Thoracic aorta (tissue), 2 donors: ENCODE measurements at places on chromosomes 4 and X. TPM values are rescaled to one million over a fixed set of nuclear protein-coding genes. Genes with fewer than 3 reads are reported as not detected.

Gene PRDM8
- total RNA-seq = 2.7 TPM

DNA sequence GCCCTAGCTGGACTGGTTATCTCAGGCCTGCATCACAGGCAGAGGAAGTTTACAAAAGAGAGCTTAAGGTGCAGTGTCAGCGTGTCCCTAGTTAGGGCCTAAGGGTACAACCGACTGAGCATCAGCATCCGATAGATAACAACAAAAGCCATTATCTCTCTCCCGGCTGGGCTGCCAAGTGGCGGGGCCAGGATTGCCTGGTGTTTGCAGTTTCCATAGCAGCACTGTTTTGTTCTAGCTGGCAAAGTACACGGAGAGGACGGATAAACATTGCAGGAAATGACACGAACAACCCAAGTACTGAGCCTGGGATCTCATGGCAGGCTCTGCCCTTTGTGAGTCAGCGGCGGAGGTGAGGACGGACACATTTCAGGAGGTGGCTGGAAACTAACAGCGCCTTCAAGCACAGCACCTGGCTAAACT is 104.7 kb upstream of the NOCT start:
- H3K27ac ChIP-seq = no peak overlapping the region
- peak; percentile 25 for DNase-seq
- H3K27me3 ChIP-seq = no peaks in the 10 kb centered on the region
- H3K4me1 ChIP-seq = no peaks in the 10 kb centered on the region
- peak overlapping the region; percentile 36 for H3K4me3 ChIP-seq

DNA sequence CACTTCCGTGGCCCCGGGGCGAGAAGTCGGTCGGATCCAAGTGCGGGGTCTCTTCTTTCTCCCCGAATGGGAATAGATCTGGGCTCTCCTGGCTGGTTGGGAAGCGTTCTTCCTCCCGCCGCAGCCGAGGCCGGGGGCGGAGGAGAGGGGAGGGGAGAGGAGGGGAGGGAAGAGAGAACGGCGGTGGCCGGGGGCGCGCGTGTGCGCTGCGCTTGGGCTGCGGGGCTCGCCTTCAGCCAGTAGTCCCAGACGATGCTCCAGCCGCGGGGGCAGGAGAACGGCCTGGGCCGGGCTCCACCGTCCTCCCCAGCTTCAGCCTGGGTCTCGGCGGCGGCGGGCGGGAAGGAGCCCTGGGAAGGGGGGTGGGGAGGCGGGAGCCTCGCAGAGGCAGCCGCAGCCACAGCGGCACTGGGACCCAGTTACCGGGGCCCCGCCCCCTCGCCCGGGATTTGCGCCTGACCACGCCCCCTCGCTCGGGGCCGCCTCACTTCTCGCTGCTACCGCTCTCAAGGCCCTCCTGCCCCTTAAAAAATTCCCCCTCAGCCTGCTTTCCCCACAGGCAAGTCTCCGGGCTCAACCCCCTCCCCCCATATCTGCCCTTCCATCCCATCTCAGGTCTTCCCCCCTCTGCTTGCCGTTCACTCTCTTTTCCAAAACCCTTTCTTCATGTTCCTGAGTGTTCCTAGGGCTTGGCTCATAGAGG is at the start of gene FGD1:
Gene FGD1 (minus strand): TSS at position 421 of the 703 bp plus-strand sequence. CDS start 802 bp downstream, outside the sequence.
- peaks cover 2% of the 10 kb centered on the region for H3K4me1 ChIP-seq
- peak within 1 kb of the TSS; percentile 73 for H3K4me3 ChIP-seq
- no peaks in the 10 kb centered on the region for H3K36me3 ChIP-seq
- peak within 1 kb of the TSS; percentile 69 for H3K27ac ChIP-seq
- no peaks in the 10 kb centered on the region for H3K27me3 ChIP-seq
- DNase-seq = no peak

Gene RRH
- total RNA-seq = not detected

DNA sequence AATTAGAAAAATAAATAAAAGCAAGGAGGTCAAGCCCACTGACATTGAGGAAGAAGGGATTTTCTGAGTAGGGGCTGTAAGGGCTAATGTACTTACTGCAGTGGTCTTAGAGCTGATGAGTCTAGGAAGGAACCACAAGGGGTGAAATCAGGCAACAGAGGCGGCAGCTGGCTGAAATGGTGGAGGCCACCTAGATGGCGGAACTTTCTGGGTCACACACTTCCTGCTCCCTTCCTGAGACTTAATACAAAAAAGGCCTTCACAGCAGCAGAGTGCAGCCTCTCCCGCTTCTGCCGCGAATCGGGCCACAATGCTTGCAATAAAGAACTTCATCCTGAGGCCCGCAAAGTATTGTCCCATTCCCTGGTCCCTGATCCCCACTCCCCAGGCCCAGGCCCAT is 15.4 kb downstream of the SNX12 start:
- H3K4me3 ChIP-seq = peak overlapping the region; percentile 39
- no peak overlapping the region for H3K27ac ChIP-seq
- H3K27me3 ChIP-seq = no peaks in the 10 kb centered on the region
- DNase-seq = no peak
- H3K4me1 ChIP-seq = no peaks in the 10 kb centered on the region

- H3K27me3 ChIP-seq = no peaks in the 10 kb centered on the region
- no peak overlapping the region for H3K4me3 ChIP-seq
- no peak for DNase-seq
- H3K27ac ChIP-seq = no peak overlapping the region
Observed at GRCh38 chrX:11113731-11114130, 2.6 kb downstream of the HCCS start.

- H3K4me3 ChIP-seq = no peak overlapping the region
- H3K4me1 ChIP-seq = peaks cover 3% of the 10 kb centered on the region
- H3K27ac ChIP-seq = no peak overlapping the region
- no peaks in the 10 kb centered on the region for H3K36me3 ChIP-seq
- DNase-seq = no peak
Observed at GRCh38 chr4:153506341-153507309, 40.5 kb downstream of the TMEM131L start.

GRCh38 chrX:9610771-9611392 is 146.0 kb downstream of the TBL1X start:
- H3K36me3 ChIP-seq = no peaks in the 10 kb centered on the region
- no peaks in the 10 kb centered on the region for H3K27me3 ChIP-seq
- peaks cover 15% of the 10 kb centered on the region for H3K4me1 ChIP-seq
- no peak overlapping the region for H3K4me3 ChIP-seq
- H3K27ac ChIP-seq = no peak overlapping the region
- no peak for DNase-seq
